CD8-positive, alpha-beta T cell (primary cell): ENCODE measurements at places on chromosomes 3 and 15.

GRCh38 chr15:52428297-52428696 lies 100.4 kb downstream of the MYO5A start:
- no peak for DNase-seq

DNA sequence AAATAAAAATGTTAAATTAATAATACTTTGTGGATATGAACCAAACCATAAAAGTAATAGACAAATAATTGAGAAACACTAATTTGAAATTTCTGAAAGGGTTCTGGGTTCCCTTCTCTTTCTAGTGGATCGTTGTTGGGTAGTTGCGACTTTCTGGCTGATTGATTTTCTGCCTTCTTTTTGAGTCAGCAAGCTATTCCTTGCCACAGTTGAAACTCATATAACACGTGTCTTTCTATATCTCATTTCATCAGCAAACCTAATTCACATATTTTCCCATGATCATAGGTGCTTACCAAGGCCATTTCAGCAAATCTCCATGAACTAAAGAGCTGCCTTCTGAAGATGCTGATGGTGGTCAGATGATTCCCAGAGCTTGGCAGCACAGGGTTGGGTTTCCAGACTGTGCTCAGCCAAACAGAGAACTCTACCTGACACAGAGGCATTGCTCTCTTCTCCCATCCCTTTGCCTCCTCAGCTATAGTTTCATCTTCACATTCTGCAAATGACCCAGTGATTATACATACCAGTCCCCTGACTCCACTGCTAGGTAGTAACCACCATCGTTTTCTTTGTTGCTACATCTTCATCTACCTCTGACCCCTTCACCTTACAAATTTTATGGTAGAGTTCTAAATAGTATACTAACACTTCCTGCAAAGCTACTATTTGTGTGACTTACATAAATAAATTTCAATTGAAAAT lies 383.9 kb upstream of the DPH6 start:
- DNase-seq = no peak

DNA sequence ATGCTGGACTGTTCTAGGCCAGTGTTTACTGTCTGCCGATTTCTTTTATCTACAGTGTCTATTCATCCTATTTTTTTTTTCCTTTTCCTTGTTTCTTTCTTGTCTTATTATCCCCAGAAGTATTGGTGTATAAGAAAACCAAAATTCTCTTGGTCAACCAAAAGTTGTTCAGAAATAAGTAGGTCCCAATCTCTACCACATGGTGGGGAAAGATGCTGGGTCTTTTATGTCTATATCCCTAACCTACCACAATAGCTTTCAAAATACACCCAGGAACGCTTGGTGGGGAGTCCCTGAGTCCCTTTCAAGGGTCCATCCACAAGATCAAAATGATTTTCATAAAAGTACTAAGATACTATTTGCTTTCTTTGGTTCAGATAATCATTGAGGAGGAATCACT lies 225.6 kb downstream of the CLSTN2 start:
- no peak for DNase-seq

- DNase-seq = no peak
Measured at GRCh38 chr3:32886296-32886695, 65.1 kb upstream of the CCR4 start.

GRCh38 chr15:42253300-42253699 lies 19.7 kb upstream of the GANC start:
- DNase-seq = no peak

DNA sequence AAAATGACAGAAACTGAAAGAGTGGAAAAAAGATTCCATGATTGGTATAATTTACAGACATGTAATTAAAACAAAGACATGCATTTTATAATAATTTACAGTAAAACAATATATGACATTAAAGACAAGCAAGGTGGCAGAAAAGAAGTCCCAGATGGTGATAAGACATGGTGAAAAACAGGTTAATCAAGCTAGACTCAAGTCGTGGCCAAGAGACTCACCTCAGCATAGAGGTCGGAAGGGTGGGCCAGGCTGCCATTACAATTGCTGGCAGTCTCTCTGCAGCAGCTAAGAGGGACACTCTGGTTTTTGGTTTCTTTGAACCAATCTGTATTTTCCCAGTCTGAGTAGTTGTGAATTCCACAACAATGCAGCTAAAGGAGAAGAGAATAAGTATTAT lies 18.4 kb downstream of the TSPAN3 start:
- DNase-seq = no peak

- DNase-seq = no peak
Measured at GRCh38 chr15:66947471-66947870, 117.9 kb upstream of the SMAD3 start.
